ENCODE measurements at places on chromosomes 5 and 9.

- no peak for DNase-seq
These were observed 90.7 kb downstream of the LPAR1 start for GRCh38 chr9:110947491-110948044.

DNA sequence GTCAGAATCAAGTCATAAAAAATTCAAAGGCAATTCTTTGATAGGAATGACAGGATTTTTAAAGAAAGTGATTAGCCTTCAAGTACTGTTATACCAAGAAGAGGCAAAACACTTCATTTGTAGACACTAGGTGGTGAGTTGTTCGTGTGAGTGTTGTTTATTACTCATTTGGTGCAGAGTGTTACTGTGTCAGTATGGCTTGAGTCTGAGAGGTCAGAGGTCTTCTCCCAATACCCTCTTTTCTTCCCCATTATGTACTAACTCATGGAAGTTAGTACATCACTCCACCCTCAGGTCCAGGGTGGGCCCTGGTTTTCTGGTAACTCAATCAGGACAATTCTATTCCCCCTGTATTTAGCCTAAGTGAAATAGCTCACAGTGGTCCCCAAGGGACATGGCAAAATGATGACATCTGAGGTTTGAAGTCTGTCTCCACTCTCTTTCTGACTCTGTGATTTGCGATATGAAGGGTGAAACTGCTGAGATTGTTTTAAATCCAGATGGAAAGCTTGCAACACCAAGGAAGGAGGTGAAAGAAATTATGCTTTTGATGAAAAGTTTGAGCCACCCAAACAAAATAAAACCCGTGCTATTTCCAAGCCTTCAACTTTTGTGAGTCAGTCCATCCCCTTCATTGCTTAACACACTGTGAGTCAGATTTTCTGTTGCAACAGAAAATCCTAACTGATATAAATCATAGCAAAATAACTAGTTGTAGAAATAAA lies 56.8 kb downstream of the NUDT12 start:
- DNase-seq = no peak

GRCh38 chr5:160278343-160278742 lies 34.0 kb downstream of the CCNJL start:
- no peak for DNase-seq

DNA sequence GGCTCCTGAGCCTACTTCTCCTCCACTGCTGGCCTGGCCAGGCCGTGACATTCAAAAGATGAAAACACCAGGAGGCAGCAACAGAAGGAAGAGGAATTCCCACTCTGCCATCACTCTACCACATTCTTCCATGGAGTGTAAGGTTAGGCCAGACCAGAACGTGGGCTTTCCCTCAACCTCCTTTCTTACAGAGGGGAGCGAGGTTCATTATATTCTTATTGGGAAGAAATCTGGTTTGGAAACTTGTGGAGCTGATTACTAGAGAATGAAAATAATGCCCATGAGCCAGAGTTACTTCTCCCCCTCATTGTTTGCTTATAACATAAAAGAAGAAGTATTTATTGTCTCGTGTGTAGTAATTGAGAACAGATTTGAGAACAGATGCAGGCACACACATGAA lies 136.3 kb upstream of the BASP1 start:
- DNase-seq = no peak

DNA sequence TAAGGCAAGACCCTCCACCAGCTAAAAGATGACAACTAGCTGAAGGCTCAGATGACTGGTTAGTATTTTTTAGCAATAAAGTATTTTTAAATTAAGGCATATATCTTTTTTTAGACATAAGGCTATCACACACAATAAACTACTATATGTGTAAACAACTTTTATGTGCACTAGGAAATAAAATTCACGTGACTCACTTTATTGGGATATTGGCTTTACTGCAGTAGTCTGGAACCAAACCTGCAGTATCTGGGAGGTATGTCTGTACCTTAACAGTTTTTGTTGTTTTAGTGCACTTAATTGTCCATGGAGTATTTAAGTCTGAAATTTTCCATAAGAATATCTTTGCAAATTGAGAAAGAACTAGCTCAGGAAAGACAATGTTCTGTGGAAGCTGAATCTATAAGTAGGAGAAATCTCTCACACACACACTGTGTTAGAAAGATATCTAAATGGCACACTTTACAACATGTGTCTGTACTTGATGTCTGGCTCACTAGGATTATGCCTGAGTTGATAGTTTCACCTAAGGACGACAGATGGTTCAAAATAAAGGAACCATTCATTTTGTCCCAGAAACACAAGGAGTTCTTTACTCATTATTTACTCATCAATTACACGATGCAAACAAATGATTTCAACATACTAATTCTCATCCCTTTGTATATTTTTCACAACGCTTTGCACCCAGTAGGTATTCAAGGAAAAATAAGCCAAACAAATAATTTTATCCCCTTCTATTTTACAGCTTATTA lies 4.6 kb downstream of the RAPGEF6 start:
- no peak for DNase-seq

- no peak for DNase-seq
These were observed 37.6 kb upstream of the MAST4 start for GRCh38 chr5:66558560-66558959.

DNA sequence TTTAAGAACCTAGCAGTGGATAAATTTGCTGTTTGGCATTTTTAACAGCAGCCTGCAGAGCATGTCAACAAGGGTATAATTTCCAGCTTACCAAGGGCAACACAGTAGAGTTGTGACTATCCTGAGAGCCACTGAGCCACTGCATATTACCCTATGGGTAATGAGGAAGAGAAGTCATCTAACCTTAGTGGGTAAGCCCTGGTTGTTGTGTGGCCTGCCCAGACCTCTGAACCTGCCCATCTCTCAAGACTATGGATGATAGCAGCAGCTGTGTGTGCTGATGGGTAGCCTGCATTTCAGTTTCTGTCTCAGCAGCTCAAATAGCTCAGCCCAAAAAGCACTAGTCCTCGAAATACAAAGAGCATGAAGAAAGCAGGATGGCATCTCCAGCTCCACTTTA lies 56.1 kb upstream of the PIP5K1B start:
- DNase-seq = no peak

DNA sequence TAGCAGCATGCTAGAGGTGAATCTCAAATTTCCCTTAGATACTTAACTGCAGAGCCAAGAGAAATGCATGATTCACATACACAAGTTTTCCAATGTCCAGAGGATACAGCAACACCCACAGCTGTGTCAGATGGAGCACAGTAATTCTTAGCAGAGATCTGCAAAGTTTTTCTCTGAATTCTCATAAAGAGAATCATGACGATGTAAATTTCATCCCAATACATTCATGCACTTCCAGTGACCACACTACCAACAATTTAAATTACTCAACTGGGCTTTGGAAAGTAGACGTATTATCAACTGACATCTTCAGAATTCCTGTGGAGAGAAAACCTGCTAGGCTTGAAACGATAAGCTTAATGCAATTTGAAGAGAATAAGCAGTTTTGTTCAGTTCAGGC lies 378.8 kb upstream of the TLE4 start:
- DNase-seq = no peak

- DNase-seq = no peak
These were observed 48.6 kb downstream of the AMBP start for GRCh38 chr9:114029311-114030170.

GRCh38 chr5:167851416-167851815 lies 440.0 kb upstream of the WWC1 start:
- DNase-seq = no peak

DNA sequence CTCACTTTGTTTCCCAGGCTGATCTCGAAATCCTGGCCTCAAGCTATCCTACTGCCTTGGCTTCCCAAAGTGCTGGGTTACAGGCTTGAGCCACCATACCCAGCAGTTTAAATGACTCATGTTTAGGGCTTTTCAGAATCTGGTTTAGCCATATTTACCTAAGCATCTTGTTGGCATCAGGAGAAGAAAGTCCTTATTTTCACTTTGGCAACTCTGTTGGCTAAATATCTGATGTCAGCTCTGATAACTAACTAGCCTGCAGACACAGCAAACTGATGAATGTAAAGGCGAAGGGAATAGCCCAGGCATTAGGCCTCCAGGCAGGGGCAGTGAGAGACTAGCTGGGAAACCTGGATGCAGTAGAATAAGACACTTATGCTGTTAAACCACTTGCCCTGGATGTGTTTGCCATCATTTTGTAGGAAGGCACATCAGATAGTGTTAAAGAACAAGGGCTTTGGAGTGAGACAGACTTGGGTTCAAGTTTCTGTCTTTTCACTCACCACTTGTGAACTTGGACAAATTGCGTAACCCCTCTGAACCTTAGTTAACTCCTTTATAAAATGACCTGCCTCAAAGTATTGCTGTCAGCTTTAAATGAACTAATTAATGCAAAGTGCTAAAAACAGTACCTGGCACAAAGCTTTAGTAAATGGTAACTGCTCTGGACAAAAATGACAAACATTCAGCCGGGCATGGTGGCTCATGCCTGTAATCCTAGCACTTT lies 34.7 kb upstream of the GARNL3 start:
- no peak for DNase-seq

DNA sequence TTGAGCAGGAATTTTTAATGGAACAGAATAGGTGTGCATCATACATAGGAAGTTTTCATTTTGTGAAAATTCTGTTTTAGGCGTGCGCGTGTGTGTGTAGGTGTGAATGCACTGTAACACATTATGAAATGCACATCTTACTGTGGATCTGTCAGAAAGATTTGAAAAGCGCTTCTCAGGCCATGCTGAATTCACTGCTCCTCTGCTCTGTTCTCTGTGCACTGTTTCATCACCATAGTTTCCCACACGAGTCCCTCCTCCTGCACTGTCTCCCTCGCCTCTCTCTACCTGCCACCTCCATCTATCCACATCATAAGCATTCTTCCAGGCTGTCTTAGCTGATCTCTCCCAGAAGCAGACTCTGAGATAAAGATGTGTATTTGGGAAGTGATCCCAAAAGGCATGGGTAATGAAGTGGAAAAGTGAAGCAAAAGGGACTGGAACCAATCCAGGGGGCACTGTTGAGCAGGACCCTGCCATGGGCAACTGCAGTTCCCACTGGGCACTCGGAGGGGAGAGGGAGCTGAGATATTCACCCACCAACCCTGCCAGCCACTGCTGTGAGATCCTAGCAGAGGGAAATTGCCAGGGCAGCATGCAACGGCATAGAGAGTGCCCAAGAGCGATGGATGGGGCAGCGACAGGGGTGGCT lies 65.9 kb downstream of the GABBR2 start:
- DNase-seq = no peak

- DNase-seq = no peak
These were observed 4.6 kb downstream of the MYO10 start for GRCh38 chr5:16931334-16932110.

DNA sequence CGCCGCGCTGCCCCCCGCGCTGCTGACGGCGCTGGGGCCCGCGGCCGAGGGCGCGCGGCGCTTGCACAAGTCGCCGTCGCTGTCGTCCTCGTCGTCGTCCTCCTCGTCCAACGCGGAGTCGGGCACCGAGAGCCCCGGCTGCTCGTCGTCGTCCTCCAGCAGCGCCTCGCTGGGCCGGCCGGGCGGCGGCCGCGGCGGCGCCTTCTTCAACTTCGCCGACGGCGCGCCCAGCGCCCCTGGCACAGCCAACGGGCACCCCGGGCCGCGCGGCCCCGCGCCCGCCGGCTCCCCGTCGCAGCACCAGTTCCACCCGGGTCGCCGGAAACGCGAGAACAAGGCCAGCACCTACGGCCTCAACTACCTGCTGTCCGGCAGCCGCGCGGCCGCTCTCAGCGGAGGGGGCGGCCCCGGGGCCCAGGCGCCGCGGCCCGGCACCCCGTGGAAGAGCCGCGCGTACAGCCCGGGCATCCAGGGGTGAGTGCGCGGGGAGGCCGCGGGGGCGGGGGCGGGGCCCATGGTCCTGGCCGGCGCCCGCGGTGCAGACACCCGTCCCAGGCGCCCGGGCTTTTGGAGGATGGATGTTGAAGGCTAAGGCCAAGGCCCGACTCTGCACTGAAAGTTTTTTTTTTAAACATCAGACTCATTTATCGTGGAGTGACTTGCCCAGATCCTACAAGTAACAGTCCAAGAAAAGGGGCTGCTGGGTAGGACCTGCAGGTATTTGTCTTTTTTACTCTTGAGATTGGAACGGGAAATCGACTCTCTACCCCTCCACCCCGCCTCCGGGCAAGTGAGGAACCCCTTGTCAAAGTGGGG lies 1.2 kb downstream of the TENT4A start:
- peak; percentile 31 for DNase-seq

- DNase-seq = no peak
These were observed 113.1 kb downstream of the HTR4 start for GRCh38 chr5:148541054-148541835.
